ENCODE measurements at places on chromosomes 4 and X.

DNA sequence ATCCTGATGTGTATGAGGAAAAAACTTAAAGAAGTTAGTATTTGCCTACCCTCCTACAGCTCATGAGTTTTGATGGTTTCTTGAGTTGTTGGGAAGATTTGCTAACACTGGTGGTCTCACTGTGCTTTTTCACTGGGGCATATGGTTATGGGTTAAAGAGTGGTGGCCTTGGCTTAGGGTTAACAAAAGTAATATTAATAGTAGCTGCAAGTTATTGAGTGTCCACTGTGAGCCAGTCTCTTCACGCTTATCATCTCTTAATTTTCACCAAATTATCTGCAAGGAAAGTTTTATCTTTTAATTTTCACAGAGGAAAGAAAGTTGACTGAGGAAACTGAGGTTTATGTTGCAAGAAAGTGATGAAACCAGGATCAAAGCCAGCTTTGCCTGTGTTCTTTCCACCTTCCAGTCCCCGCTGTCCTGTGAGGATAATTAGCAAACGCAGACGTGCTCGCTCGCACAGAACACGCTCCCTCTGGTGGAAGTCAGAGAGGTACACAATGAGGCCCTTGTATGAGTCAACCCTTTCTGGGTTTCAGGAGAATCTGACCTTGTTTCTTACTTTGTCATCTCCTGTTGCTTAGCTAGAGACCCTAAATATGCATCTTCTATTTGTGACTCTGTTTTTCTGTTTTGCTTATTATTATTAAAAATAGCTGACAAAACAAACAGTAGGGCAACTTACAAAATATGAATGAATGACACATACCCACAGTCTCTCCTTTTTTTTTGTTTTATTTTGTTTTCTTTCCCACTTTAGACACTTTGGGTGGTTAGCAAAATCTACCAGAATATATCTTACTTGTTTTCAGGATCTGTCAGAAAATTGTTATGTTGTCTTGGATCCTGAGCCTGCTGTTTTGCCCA lies 94.3 kb downstream of the DDIT4L start:
- peak; percentile 42 for DNase-seq

DNA sequence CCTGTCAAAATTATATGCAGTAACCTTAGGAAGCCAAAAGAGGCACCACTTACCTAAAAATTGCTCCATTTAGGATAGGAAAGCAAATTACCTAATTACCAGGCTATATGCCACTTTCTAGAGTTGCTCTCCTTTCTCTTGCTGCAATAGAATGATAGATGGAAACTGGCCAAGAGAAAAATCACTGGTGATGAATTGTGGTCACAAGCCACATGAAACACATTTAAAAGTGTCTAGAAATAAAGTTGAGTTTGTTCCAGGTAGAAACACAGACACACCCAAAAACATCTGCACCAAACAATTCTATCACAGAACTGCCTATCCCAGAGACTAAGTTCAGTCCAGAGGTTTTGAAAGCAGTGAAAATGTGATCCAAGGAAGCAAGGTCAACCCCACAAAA lies 337.7 kb downstream of the PCDH19 start:
- DNase-seq, result no peak

- peak; percentile 14 for DNase-seq
These were observed 140.9 kb upstream of the ATP6AP2 start for GRCh38 chrX:40439625-40440532.

DNA sequence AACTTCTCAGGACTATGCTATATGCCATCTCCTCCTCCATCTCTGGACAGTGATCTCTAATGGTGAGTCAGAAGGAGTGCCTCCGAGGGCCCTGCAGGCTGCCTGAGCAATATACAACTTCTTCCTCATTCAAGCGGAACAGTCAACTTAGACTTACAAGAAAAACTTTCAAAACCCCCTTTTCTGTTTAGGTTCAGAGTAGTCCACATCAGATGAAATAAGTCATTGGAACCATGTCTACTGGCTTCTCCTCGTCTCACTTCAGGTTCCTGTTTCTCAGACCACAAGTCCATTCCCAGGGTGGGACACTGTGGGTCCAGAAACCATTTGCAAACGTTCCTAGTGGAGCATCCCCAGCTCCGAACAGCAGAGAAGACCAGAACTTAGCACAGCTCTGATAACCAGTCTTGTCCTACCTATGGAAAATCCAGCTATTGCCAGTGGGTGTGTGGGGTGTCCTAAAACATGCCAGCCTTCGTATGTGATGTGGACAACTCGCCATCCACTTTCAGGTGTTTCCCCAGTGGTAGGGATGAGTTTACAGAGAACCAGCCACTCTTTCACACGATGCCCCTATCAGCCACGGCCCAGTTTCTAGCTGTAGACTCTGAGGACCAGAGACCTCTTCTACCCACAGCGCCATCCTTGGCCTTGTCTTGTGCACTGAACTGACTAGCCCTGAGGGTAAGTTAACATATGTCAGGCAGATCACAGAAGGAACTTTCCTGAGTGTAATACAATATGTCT lies 32.7 kb upstream of the NKRF start:
- DNase-seq, result no peak

DNA sequence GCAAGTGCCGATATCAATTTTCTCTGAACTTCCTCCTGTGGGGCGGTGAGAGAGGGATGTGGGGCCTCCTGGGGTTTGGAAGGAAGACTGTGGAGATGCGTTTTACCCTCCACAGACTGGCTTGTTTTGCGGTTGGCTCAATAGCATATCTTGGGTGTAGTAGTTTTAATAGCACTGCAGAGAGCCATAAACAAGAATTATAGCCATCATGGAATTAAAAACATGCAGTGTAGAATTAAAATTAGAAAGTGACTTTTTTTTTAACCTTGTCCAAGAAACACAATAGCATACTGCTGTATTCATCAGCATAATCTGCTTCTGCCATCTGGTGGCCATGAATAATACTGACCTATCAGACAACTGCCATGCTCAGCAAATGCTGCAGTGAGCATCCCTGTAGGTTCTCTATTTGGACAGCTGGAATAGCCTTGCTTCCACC lies 47.3 kb upstream of the SCML1 start:
- peak; percentile 53 for DNase-seq

DNA sequence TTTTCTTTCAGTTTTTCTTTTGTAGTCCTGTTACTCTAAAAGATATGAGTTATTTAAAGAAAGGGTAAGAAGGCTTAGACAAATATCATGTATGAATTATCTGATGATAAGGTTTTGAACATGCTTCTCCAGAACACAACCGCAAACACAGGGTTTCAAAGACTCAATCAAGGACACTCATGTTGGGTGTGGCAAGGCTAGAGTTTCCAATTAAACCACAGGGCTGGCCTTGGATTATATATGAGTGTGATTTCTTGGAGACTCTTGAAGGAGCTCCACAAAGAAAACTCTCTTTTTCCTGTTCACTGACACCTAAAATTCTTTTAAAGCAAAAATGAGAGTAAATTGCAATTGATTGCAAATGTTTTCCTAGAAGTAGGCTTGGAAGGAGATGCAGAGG lies 110.1 kb upstream of the PDLIM3 start:
- no peak for DNase-seq

GRCh38 chr4:169275180-169275579 lies 4.4 kb upstream of the SH3RF1 start:
- DNase-seq, result no peak

DNA sequence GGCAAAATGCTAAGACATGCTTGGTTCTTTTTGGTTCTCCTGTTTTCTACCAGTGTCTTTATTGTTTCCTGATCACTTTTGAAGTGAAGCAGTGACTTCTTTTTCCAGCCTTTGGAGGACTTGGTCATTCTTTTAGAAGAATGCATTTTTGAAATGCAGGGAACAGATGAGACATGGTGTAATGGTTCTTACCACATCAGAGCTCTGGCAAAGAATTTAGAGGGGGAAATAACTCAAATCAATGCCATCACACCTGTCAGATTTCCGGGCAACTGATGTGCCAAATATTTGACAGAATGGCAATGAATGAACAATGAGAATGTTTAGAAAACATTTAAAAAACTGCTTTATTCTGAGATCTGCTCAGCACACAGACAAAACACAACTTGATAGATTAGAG lies 519.6 kb downstream of the IQCM start:
- no peak for DNase-seq

Measured in KBM-7 (cell line).